Fibroblast of skin of left quadriceps (primary cell): ENCODE measurements at places on chromosomes 7 and 10.

DNA sequence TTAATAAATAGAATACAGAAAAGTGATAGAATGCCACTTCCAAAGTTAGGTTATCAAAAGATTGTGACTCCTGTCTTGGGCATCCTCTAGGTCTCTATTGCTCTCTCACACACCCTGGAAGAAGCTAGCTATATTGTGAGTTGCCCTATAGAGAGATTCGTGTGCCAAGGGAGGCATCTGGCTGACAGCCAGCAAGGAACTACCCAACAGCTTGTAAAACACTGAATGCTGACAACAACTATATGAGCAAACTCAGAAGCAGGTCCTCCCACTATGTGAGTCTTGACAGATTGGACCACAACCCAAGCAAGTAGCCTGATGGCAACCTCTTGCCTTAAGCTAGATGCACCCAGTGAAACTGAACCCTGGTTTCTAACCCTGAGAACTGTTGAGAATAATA is 55.7 kb upstream of the CDK14 start:
- no peak for DNase-seq

GRCh38 chr7:78172267-78172757 is 373.7 kb downstream of the PHTF2 start:
- DNase-seq = no peak

- no peak for DNase-seq
These were observed 45.2 kb downstream of the TBXAS1 start for GRCh38 chr7:139874302-139874629.

- DNase-seq = no peak
These were observed 75.0 kb upstream of the ARMC3 start for GRCh38 chr10:22852712-22853353.

DNA sequence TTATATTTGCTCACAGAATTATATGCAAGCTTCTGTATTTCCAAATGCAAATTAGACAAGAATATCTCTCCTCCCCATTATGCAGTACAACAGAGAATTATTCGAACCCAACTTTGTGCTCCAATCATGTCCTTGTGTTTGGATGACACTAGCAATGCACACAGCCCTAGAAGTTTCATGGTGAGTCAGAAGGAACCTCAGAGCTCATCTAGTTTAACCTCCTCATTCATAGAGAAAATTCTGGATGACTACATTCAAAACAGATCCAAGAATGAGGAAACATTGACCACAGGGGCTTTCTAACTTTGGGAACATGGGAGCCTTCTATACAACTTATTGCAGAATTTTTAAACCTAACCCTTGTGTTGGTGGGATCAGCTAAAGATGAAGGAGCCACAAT is 12.8 kb upstream of the ARID5B start:
- DNase-seq = no peak

DNA sequence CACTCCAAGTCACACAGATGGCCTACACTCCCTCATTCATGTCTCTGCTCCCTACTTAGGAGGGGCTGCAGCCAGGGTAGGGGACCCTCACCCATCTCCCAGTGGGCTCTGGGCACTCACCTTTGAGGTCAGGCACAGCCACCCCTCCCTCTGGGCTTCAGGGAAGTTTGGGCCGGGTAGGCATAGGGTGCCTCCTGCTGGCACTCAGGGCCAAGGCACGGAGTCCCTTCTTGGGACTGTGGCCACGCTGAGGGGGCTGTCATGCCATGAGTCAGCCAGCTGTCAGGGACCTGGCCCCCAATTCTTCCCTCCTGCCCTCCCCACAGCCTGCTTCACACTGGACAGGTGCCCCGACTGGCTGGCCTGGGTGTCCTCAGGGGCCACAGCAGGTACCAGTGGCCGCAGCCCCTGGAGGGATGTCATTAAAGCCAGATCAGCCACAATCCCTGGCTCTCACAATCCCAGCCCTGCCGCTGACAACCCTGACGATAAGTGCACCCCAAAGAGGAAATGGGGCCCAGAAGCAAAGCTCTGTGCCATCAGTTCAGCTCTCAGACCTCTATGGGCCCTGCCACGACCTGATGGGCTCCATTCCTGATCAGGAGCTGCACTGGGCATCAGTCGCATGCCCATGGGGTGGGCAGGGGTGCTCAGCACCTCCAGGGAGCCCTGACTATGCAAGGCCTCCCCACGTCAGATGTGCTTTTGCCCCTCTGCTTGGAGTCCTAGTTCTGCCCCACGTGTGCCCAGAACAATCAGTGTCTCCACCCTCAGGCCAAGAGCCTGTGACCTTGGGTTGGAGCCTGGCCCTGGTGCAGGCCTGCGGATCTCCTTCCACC is 34.1 kb upstream of the RET start:
- DNase-seq = no peak

DNA sequence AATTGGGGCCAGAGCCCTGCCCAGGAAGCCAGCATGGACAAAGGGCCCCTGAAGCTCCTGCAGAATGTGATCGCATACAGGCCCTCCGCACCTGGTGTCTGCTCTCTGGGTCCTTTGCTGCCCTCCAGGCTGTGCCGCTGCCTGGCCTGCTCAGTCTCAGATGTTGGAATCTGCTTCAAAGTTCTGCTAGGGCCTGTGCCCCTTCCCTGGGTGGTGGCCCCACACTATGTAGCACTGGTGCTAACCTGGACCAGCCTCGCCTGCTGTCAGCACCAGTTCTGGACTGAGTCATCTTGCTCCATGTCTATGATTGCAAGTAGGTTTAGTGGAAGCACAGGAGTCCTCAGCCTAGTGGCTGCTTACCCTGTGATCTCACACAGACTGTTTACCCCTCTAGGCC is 6.3 kb downstream of the MAT1A start:
- DNase-seq = no peak

GRCh38 chr7:130147710-130148325 is 57.4 kb downstream of the TMEM209 start:
- no peak for DNase-seq

GRCh38 chr7:141617280-141617679 is 66.1 kb downstream of the AGK start:
- DNase-seq = no peak

GRCh38 chr7:132486274-132486610 is 90.0 kb downstream of the PLXNA4 start:
- DNase-seq = no peak

GRCh38 chr10:1678084-1678483 is 59.2 kb downstream of the ADARB2 start:
- no peak for DNase-seq

DNA sequence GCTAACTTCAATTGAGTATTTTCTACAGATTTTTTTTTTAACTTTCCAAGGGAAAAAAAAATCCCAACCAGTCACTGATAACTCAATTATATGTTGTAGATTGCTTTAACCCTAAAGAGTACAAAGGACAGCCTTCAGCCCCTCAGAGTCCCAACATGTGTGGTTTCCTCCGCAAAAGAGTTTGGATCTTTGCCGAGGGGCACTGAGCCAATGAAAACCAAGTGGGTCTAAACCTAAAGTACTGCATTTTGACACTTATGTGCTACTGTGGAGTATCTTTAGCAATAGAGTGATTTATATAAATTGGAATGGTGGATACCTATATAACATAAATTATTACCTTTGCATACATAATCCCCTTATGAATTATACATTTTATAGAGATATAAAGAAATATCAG is 91.5 kb downstream of the SEMA3D start:
- DNase-seq = no peak

DNA sequence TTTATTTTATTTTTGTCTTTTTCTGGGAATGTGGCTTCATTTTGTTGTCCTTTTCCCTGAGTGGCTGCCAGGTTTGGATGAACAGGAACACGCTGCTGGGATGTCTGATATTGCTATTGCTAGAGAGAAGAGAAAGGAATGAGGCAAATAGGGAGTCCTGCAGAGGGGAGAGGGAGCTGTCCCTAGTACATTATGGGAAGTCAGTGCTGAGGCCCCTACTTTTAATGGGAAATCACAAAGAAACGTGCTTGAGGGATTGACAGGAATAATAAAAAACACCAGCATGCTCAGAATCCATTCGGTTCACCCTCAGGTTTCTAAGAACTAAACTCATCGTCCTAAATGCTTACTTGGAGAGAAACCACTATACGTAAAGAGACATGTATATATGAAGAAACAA is 306.6 kb downstream of the PLXNA4 start:
- DNase-seq = no peak

GRCh38 chr7:2336626-2337299 is 17.9 kb upstream of the EIF3B start:
- no peak for DNase-seq

GRCh38 chr10:35415505-35415904 is 79.2 kb downstream of the CCNY start:
- no peak for DNase-seq

- no peak for DNase-seq
These were observed 74.3 kb upstream of the LYZL1 start for GRCh38 chr10:29214551-29214950.

GRCh38 chr7:142866361-142867096 is 11.7 kb downstream of the EPHB6 start:
- DNase-seq = no peak

- DNase-seq = no peak
These were observed 58.4 kb downstream of the FOXP2 start for GRCh38 chr7:114472896-114473512.

DNA sequence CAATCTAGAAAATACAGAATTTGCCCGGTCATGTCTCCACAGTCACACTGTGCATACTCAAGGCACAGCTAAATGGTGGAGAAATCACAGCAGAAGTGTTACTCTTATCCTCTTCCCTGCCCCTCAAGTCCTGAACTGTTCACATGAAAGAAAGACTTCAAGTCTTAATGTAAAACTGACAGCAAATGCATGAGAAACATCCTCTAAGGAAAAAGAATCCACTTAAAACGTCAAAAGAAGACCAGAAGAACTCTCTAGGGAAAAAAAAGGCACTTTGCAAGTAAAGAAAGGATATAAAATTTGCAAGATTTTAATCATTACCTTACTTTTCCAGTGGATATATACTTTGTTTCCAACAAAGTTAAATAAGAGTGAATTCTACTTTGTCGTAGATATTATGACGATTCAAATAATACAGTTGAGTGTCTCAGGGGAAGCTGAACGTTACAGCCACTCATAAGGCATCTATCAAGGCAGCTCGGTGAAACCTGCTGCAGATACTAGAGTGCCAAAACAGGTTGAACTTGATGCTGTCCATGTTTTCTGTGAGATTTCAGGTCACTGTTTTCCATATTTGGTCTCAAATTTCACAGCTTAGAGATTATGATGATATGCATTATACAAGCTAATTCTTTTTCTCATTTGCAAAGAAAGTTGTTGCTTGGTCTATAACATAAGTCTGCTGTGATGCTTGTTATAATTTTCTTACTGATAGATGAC is 155.0 kb downstream of the CTTNBP2 start:
- DNase-seq = no peak

- DNase-seq = no peak
These were observed 6.5 kb downstream of the DUSP5 start for GRCh38 chr10:110504111-110504735.
